ENCODE measurements at places on chromosomes 4 and X.

DNA sequence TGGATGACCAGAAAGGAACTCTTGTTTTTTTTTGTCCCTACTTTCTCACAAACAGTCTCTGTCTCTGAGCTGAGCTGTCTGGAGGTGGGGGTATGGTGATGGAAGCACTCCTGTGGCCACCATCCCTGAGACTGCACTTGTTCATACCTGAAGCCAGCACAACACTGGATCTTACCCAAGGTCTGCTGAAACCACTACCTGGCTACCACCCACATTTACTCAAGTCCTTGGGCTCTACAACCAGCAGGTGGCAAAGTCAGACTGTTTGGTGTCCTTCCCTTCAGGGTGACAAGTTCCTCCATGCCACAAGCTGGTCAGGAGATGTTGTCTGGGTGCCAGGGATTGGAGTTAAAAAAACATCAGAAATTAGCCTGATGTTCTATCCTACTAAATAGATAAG is 89.7 kb downstream of the NEXMIF start:
- DNase-seq = no peak

DNA sequence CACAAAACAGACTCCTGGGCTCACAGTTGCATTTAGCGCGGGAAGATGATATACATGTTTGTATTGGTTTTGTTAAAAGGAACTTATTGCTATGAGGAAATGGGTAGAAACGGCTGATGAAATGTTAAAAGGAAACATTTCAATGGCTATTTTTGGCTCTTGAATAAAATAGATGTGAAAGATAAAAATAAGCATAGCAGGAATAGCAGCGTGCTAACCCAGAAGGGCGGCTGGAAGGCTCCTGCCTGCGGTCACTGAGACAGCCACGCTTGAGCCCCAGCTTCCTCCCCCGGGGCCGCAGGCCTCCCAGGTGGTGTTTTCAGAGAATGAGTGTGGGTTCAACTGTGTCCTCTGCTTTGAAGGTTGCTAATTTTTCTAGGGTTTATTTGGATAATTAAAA is 35.0 kb upstream of the CLCN4 start:
- DNase-seq = no peak

- DNase-seq = no peak
Observed at GRCh38 chrX:37958525-37959211, 47.7 kb upstream of the SYTL5 start.

GRCh38 chrX:1518512-1518911 is 18.5 kb downstream of the P2RY8 start:
- no peak for DNase-seq

- DNase-seq = peak; percentile 6
Observed at GRCh38 chr4:101621120-101621519, 169.4 kb upstream of the BANK1 start.

DNA sequence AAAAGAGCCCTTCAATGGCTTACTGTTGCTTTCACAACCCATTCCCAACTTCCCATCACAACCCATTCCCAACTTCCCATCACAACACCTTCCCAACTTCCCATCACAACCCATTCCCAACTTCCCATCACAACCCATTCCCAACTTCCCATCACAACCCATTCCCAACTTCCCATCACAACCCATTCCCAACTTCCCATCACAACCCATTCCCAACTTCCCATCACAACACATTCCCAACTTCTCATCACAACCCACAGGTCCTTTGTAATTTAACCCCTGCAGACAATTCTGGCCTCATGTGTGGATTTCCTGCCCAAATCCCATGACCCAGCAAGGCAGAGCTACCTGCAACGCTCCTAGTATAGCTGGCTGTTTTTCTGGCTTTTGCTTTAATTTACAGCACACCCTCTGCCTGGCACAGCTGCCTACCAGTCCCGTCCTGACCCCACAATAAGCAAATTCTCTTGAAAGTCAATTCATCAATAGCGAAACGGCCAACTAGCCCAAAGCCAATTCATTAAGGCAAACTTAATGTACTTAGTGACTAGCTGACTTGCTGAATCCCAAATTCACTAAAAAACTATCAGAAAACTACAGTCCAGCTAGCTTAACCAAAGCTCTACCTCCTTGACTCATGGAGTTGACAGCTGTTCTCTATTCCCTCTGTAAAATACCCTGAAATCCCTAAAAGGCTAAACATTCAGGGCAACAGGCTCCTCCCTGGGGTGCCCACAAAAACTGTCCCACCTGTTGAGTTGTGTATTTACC is 75.6 kb downstream of the AFAP1 start:
- peak; percentile 96 for DNase-seq

DNA sequence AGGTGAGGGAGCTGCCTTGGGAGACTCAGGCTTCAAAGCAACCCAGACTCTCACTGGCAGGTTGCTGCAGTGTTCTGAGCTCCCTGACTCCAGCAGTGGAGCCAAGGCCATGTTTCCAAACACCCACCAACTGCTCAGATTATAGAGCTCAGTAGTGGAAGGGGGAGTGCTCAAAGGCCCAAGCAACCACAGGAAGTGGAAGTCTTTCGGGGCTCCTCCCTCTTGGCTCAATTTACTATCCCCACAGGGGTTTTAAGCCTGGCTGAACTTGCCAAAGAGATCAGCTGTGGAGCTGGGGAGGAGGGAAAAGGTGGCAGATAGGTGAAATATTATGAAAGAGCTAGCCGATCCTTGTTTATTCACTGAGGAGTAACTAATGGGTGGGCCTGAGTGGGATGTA is 82.5 kb downstream of the HPRT1 start:
- DNase-seq = no peak

GRCh38 chr4:151887031-151887815 is 126.4 kb upstream of the GATB start:
- no peak for DNase-seq

GRCh38 chr4:58456727-58457384 is 1346.7 kb upstream of the IGFBP7 start:
- DNase-seq = no peak

DNA sequence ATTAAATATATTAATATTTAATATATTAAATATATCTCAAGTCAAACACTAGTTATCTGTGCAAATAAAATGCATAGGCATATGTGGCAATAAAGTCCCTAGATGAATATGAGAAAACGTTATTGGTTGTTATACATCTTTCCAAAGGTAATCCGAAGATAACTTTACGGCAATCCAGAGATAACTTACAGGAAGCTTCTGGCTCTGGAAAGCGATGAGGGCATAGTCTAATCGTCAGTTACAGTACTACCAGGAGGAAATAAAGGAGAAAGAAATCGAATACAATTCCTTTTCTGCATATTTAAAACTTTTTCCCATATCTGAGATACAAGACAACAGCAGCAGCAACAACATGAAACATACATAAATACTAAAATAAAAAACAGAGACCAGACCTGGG is 35.3 kb downstream of the CNOT6L start:
- no peak for DNase-seq

DNA sequence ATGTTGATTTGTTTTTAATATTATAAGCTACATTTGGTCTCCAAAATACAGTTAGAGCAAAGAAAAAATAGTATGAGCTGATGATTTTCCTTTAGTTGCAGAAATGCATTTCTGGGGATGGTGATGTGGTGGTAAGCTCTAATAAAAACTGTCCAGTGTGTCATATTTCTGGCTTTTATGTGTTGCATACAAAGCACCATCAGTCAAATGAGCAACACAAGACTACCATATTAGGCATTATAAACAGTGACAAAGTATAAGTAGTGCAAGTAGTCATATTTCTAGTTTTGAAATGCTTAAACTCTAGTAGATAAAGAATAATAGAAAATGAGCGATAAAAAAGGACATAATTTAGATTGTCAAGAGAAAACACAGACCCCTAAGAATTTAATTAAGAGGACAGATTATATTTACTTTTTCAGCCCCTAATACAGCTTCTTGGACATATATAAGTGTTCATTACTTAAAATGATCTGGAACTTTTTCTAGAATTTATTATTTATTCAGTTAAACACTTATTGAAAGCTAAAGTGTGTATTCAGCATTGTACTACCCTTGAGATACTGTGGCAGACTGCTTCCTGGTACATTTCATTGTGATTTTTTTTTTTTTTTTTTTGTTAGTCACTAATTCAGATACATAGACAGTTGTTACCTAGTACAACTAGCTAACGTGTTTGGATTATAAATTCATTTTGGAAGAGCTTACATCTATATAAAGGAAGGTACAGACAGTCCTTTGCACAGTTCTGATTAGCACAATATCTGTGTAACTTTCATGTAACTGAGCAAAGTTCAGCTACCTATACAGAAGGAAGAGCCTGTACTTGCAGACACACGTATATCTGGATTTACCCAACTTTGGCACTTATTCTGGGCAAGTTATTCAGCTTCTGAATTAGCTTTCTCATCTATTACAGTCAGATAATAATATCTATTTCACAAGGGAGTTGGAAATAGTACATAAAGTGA is 22.3 kb downstream of the RAP1GDS1 start:
- no peak for DNase-seq

GRCh38 chrX:130086447-130087206 is 23.7 kb downstream of the ELF4 start:
- no peak for DNase-seq

DNA sequence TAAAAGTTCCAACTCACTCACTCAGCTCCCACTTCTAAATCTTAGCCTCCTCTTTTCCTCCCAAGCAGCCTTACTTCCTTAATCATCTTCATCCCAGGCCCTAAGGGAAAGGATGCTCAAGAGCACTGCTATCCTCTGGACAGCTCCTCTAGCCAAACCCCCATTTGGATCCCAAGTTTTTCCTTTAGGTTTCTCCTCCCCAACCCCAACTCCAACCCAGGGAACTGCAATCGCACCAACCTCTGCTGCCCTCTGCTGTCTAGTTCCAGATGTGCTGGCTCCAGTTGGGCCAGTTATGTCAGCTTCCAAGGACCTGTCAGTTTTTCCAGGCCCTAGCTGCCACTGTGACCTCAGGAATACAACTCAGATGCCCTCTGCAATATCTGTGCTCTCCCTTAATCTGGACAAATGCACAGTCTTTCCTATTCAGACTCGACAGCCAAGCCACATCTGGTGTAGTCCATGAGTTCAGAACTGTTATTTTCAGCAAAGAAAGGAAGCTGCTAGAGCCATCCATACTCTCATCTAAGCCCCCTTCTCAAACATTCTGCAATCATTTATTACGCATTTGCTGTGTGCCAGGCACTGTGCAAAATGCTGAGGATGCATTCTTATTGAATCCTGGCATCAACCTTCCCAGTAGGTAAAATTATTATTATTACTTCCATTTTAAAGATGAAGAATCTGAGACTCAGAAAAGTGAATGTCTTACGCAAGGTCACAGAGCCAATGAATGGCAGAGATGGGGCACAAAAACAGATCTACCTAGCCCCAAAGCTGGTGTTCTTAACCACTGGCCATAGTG is 12.3 kb upstream of the XPNPEP2 start:
- DNase-seq = peak; percentile 73

- DNase-seq = peak; percentile 14
Observed at GRCh38 chr4:148812101-148812500, 369.9 kb upstream of the NR3C2 start.

GRCh38 chr4:79604152-79604551 is 196.1 kb upstream of the GK2 start:
- DNase-seq = peak; percentile 29

DNA sequence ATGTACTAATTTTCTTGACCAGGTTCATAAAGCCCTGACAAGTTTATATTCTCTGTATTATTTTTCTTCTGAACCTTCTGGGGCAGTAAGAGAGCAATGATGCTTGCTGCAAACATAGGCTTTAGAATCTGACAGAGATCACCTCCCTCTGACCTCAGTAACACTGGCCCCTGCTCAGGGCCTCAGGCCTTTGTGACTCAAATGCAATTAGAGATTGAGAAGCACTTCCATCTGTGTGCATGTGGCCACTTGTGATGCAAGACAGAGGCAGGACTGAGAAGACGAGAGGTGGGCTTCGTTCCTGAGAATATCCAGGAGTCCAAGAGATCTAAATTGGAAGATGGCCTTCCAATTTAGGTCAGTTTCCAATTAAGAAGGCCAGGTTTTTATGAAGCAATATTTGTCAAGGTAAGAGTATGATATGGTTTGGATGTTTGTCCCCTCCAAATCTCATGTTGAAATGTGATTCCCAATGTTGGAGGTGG is 82.8 kb upstream of the VEGFC start:
- DNase-seq = peak; percentile 42

- peak; percentile 4 for DNase-seq
Observed at GRCh38 chr4:39568805-39569204, 41.6 kb upstream of the UGDH start.

DNA sequence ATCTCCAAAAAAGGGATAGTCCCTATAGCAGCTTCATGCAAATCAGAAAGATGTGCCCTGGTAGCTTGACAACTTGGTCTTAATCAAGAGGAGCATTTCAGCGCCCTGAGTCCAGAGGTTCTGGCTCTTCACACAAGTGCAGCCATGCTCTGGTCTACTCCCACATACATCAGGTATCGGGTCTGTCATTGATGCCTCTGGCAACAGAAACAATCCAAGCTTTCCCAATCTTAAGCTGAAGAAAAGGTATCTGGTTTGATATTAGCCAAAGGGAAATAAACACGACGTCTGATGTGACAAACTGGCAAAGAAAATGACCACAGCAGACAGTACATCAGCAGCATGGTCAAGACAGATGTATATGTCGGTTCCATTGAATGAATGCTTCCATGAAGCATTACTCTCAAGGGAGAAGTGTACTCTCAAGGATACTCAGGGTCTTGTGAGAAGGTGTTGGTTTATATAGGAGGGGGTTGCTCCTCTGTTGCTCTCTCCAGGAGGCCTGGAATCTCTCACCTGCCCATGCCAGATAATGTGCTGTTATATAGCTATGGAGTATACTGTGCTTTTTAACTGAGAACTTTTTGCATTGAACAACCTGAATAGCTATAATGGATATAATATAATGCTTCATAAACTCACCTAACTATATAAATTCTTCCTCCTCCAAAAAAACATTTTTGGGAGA is 879.6 kb upstream of the PCDH10 start:
- no peak for DNase-seq

DNA sequence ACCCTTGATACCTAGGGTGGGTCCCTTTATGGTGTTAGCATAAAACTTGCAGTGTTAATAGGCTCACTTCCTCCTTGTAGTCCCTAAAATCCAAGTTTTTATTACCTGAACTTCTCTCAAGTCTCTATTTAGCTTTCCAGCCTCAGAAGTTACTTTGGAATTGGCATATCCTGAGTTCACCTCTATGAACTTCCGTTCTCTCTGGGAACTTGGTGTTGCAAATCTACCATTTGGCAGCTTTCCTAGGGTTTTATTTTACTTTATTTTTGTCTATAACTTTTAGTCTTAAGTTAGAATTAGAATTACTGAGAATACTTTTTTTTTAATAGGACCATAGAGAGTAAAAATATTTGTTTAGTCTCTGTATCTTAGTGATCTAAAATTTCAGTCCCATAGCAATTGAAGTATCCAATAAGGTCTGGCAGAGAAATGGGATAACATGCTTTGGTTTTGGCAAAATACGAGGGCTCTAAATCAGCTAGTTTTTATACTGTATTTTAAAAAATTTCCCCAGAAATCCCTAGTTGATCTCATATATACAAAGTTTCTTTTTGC is 30.3 kb upstream of the NAF1 start:
- DNase-seq = peak; percentile 25

DNA sequence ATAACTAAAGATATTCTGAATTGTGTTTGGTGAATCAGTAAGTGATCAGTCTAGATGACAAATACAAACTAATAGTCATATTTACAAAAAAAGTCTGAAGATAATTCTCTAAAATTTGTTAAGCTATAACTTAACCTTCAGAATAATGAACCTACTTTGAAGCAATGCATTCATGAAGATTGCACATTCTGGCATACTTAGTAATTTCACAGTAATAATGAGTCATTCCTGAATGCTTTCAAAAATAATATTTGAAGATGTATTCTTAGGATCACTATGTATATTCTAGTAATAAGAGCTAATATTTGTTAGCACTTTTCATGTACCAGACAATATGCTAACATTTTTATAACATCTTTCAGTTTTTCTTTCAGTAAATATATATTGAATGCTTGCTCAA is 756.7 kb upstream of the SLIT2 start:
- DNase-seq = no peak

GRCh38 chrX:109312757-109313156 is 169.1 kb downstream of the GUCY2F start:
- no peak for DNase-seq
